MG63 (cell line): ENCODE measurements at places on chromosomes 1 and 21.

GRCh38 chr1:200912737-200913407 lies 18.2 kb downstream of the INAVA start:
- no peak for DNase-seq

GRCh38 chr1:203426870-203427269 lies 48.7 kb upstream of the PRELP start:
- no peak for DNase-seq

- DNase-seq: no peak
Observed at GRCh38 chr1:117820096-117820495, 109.3 kb downstream of the GDAP2 start.

DNA sequence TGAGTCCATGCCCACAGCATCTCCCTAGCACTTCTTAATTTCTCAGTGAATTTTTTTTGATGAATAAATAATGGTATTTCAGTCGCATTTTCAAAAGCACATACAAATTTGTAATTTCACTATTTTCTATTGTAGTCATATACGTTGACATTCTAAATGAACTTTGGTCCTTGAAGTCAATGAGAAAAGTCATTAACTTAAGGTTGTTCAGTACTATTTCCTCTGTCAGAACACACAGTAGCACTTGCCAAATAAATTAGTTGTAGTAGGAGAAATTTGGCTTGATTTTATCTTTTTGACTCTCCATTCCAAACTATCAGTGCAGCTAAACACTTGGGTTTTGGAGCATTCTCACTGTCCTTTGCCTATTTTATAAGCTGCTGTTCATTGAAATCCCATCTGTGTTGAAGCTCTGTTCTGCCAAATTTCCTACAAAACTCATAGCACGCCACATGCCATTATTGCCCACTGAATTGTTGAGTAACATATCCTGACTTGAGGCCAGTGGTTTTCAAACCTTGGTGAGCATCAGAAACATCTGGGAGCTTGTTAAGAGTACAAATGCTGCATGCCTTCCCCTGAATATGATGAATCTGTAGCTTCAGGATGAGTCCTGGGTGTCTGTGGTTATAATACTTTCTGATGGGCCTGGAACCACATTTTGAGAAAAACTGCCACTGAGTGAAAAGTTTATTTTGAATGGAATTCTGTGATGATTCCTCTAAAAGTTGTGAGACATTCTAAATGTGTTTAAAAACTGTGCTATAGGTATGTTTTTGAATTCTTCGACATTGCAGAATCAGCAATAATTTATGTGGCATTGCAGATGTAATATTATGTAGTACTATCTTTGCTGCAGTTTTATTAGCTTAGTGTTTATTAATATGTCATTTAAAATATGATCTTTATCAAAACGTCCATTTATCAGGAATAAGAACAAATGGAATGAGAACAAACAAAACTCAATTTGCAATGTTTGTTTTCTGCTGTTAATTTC lies 78.9 kb downstream of the DNM3 start:
- no peak for DNase-seq

DNA sequence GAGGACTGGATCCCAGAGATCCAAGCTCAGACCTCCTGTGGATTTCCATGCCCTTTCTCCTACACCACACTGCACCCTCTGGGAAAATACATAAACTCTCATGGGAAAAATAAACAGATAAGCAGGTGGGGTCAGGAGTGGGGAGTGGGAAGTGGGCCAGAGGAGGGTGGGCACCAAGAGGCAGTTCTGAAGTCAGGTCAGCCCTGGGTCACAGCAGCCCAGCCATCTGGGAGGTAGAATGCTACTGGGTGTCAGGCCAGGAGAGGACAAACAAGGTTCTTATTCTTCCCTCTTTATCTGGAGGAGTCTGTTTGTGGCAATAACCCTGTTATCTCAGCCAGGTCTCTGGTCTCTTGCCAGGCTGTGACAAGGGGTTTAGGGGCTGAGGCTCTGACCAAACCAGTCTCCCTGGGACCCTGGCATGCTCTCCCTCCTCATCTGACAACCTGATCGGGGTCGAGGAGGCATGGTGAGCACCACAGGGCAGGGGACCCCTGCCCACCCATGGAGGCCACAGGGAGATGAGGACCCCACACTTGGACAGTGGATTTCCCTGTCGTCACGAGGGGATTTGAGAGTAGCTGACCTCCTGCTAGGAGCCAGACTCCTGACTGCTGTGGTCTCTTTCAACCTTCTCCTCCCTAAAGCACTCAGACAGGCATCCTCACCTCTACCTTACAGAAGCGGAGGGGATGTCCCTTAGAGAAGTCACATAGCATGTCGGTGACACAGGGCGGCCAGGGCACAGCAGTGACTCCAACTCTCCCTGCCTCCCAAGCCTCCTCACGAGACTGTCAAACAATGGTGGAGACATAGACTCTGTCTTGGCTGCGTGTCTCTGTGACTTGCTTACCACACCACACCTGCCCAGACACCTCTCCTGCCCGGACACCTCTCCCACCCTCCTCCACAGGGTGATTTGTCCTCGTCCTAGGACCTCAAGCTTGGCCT lies 51.3 kb upstream of the IFFO2 start:
- DNase-seq: no peak

DNA sequence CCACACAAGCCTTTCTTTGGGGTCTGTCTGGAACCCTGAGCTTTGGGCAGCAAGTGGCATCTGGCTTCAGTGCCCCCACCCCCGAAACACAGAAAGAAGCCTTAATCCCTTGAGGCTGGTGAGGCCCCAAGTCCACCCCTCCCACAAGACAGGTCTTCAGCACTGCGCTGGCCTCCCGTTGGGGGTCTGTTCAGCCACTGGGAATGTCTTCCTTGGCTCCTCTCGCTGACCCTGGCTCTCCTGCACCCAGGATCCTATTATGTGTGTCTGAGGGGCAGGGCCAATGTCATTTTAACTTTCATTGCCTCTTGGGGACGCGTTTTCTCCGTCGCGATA lies 26.9 kb downstream of the ATP8B2 start:
- DNase-seq: no peak
